ENCODE measurements at places on chromosomes 7 and 10.

DNA sequence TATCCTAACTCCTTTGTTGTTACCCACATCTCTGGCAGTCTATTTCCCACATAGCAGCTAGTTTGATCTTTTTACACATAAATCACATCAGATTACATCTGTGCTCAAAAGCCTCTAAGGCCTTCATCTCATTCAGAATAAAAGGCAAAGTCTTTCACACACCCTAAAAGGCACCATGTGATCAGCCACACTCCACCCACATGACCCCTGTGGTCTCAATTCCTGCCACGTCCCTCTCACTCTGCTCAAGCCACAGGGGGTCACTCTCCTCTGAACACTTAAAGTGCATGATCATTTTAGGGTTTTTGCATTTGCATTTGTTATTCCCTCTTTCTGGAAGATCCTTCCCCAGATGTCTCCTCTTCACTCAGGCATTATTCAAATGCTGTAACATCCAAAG, 30.8 kb downstream of the ELAPOR2 start:
- DNase-seq = no peak

GRCh38 chr10:72321248-72322029, 33.3 kb downstream of the DNAJB12 start:
- DNase-seq = no peak

GRCh38 chr10:98055841-98056516, 25.6 kb upstream of the CRTAC1 start:
- no peak for DNase-seq

DNA sequence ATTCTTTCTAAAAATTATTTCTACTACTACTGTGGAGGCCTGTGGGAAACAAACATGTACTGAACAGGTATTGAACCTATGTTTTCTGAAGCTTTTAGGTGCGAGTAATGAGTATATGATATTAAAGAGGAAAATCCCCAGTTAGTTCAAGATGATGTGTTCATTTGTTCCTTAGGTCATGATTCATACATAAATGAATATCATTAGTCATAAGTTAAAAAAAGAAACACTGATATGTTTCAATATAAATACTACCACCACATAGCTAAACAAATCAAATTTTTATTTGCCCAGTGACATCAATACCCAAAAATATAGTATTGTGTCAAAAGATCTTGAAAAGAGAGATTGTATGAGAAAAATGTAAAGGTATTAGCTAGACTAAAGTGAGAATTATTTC, 210.7 kb upstream of the GNAI1 start:
- no peak for DNase-seq

GRCh38 chr7:107560898-107561516, 2.7 kb downstream of the COG5 start:
- no peak for DNase-seq

GRCh38 chr7:117269886-117270285, 53.0 kb downstream of the WNT2 start:
- DNase-seq = no peak

DNA sequence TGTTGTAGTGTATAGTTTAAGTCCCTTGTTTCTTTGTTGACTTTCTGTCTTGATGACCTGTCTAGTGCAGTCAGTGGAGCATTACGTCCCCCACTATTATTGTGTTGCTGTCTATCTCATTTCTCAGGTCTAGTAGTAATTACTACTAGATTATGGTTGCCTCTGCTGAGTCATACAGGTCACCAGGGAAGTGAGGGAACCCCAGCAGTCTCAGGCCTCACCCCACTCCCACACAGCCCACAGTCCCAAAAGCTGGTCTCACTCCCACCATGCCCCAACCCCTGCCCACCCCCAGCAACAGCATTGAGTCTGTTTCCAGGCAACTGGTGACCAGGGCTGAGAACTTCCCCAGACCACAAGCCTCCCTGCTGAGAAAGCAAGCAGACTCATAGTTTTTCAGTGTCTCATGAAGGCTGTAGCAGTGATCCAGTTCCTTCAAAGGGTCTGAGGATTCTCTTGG, 88.0 kb downstream of the PLXDC2 start:
- DNase-seq = no peak

- no peak for DNase-seq
Observed at GRCh38 chr10:101165736-101166135, 34.6 kb downstream of the TLX1 start.

DNA sequence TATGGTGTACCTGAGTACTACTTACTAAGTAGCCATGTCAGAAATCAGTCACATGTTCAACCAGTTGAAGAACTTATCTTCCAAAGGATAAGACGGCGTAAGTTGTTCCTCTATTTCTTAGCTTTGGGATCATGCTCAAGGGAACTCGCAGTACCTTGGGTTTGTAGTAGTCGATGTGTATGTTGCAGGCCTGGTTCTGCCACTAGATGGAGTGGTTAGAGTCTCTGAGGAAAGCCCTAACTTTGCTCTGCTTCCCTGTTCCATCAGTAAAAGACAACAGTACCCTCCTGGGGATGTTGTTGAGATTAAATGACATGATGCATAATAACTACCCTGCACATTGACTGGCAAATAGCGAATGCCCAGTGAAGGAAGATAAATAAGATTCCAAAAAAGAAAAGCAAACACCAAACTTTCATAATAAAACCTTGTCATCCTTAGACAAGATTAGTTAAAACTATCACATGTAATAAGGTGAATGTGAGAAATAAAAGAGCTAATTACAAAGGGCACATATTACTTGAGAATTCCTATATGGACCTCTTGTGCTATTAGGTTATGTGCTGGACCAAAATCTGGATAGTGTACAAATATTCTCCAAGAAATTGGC, 165.9 kb downstream of the ABCA13 start:
- no peak for DNase-seq

- no peak for DNase-seq
Observed at GRCh38 chr7:15158141-15158810, 255.7 kb upstream of the DGKB start.

DNA sequence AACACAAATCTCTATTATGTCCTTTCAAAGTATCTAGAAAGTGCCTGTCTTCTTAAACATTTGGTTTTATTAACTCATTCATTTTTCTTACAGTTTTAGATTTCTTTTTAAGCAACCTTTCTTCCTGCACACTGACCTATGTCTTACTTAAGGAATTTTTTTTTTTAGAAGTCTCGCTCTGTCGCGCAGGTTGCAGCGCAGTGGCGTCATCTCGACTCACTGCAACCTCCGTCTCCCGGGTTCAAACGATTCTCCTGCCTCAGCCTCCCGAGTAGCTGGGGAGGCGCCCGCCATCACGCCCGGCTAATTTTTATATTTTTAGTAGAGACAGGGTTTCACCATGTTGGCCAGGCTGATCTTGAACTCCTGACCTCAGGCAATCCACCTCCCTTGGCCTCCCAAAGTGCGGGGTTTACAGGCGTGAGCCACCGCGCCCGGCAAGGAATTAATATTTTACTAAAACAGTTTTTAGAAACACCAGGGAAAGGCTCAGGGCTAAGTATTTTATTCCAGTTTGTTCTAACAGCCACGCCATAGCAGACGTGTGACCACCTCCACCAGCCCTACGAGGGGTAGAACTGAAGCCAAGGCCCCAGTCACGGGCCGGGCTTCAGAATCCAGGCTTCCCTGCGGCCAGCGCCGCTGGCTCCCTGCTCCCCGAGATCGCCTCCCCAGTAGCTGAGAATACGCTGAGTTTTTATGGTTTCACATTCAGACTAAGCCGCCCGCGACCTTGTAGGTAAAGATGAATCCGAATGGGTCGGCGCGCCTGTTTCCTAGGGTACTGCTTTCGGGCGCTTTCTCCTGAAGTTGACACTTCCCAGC, 941 bp upstream of the LUC7L2 start:
- DNase-seq = no peak

DNA sequence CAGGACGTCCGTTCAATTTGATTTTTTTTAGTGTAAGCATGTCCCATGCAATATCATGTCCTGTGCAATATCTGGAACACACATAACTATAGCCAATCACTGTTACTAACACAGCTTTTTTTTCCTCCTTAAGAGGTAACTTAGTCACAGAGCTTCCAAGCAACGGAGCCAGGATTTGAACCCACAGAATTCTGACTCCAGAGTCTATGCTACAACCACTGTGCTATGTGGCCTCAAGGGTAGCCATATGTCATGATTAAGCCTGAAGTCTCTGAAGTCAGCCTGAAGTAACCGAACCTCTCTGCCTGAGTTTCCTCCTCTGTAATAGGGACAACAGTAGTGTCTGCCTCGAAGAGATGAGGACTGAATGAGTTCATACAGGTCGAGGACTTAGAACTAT, 42.2 kb upstream of the TCF7L2 start:
- no peak for DNase-seq

DNA sequence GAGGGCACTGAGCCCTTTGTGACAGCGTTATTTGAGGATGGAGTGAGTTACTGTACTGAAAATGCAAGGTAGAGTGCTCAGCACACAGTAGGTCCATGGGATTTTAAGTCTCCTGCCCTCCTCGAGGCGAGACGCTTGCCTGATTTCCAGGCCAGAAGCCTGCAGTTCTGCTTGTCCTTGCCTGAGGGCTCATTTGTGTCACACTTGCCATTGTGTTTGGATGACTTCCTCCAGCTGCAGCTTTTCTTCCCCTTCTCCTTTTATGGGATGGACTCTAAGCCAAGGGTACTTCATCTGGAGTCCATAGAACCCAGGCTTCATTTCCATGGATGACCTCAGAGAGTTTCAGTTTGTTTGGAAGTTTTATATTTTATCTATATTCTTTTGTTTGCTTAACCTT, 304.2 kb upstream of the BMPER start:
- DNase-seq = no peak

GRCh38 chr10:70733051-70733450, 52.1 kb downstream of the TBATA start:
- no peak for DNase-seq

- DNase-seq = no peak
Observed at GRCh38 chr10:25954851-25955250, 20.8 kb downstream of the MYO3A start.

- DNase-seq = peak; percentile 73
Observed at GRCh38 chr7:76294344-76295024, 8.0 kb upstream of the HSPB1 start.

GRCh38 chr7:127123220-127123619, 129.5 kb downstream of the GRM8 start:
- DNase-seq = no peak

DNA sequence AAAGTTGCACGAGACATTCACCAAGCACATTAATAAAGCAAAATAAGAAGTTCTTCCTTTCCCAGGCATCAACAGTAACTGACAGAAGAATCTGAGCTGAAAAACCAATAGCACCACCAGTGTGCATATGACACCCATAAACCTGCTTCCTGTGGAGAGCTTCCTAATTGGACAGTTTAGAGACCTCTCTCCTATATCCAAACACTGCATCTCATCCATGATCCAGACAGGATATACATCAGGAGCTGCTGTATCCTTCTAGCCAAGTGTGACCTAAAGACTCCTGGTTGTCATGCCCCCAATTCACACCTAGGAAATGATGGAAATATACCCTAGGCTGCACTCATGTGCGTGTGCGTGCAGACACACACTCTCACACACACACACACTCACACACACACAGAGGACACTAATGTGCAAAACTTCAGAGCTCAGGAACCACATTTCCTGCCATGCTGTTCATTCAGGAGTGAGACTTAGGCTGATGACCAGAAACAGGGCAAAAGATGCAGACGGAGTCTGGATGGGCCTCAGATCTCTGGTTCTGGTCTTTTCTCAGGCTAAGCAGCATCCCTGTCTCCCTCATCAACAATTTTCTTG, 58.0 kb downstream of the MAP3K8 start:
- no peak for DNase-seq

- peak; percentile 25 for DNase-seq
Observed at GRCh38 chr10:1643161-1643907, 94.0 kb downstream of the ADARB2 start.

DNA sequence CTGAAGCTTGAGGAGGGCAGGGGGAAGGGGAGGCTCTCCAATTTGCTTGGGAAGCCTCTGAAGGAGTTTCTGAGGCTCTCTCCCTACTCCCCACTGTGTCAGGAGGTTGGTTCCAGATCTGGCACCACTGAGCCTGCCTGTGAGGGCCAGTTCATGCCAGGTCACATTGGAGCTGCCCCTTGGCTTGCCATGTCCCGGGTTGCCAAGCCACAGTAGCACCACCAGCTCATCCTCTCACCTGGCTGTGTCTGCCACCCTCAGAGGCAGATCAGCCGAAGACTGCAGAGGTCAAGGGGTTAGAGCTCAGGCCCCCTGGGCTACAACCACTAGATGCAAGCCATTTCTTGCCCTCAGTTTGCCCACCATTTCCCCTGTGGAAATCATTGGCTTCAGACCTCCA, 3.1 kb downstream of the C10orf71 start:
- DNase-seq = no peak

DNA sequence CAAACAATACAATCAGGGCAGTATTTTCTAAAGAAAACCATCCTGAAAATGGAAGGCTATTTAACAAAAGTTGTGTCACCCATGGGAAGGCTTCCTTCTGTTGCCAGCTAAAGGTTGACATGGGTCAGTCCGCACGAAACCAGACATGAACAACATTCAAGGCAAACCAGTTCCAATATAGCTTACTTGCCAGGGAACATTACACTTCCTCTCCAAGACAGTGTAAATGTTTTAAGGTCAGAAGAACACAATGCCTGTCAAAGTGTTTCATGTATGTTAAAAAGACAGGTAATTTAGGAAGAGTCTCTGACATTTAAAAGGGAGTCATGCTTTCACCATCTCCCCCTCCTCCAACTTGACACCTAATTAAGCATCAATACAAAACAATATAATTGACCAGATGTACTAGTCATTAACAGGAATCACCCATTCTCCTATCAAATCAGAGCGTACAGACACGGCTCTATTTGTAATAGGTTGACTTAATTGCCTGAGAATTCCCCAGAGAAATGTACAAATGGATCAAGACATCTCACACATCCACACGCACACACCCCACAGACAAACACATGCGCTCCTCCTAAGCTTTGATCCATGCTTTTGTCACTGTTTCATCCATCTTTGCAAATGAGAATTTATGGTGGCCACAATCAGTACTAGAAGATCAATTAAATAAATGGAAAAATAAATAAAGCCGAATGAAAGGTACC, 69.5 kb downstream of the CACNA2D1 start:
- no peak for DNase-seq

DNA sequence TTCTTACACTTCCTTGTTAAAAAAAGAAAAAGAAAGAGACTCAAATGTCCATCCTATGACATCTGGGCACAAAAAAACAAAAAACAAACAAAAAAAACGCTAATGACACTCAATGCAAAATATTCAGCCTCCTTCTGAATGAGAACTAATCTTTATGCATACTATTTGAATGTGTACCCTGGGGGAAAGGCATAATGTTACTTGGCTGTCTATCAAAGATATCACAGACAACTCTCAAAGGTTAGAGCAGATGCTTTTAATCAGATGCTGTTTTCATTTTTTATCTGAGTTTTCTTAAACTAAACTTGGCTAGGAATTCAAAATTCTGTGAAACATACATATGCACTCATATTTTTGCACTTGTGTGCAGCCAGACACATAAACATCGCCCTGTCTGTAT, 745.8 kb downstream of the CNTNAP2 start:
- DNase-seq = no peak
